ENCODE measurements at places on chromosomes 7 and 10.

DNA sequence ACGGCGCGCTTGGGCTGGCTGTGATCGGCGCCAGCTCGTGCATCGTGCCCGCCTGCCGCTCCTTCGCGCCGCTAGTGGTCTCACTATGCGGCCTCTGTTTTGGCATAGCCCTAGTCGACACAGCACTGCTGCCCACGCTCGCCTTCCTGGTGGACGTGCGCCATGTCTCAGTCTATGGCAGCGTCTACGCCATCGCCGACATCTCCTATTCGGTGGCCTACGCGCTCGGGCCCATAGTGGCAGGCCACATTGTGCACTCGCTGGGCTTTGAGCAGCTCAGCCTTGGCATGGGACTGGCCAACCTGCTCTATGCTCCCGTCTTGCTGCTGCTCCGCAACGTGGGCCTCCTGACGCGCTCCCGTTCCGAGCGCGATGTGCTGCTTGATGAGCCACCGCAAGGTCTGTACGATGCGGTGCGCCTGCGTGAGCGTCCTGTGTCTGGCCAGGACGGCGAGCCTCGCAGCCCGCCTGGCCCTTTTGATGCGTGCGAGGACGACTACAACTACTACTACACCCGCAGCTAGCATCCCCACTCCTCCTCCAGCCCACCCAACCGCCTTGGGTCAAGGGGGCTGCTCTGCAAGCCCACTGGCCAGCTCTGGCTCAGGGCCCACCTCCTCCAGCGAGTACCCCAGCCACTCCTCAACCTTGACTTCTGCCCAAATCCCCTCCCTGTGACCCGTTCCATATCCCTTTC, 1.9 kb downstream of the SLC18A3 start:
- no peak for DNase-seq

- no peak for DNase-seq
These were observed 716.1 kb downstream of the PARD3 start for GRCh38 chr10:34098821-34099567.

- DNase-seq: no peak
These were observed 39.5 kb downstream of the WDFY4 start for GRCh38 chr10:48724127-48724526.

DNA sequence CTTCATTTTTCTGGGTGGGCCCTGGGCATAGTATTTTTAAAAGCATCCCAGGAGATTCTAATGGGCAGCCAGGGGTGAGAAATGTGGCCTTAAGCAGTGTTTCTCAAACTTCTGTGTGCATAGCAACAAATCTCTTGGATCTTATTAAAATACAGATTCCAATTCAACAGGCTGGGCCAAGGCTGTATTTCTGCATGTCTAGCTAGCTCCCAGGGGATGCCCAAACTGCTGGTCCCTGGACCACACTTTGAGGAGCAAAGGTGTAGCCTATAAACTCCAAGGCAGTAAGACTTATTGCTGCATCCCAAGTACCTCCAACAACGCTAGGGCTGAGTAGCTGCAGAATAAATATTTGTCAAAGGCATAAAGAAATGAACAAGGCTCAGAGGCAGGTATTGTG, 292.9 kb upstream of the ZMIZ1 start:
- no peak for DNase-seq

- no peak for DNase-seq
These were observed 3.1 kb downstream of the PARD3 start for GRCh38 chr10:34811968-34812514.
